Right lobe of liver (tissue), 6 donors: ENCODE measurements at places on chromosomes 1 and 21. TPM values are rescaled to one million over a fixed set of nuclear protein-coding genes. Genes with fewer than 3 reads are reported as not detected.

Gene FAM3B
- 0.95 TPM for total RNA-seq

Gene FAM167B
- total RNA-seq, result 2.1 TPM

Gene BMP8B
- 0.04 TPM for total RNA-seq

Gene CSTB
- total RNA-seq, result 23.4 TPM

Gene CLDN17
- total RNA-seq, result not detected

Gene MCOLN2
- total RNA-seq, result 0.09 TPM

Gene KANK4
- 0.18 TPM for total RNA-seq

- DNase-seq, result peak; percentile 43
- H3K4me3 ChIP-seq, result no peak overlapping the region
- no peaks in the 10 kb centered on the region for H3K4me1 ChIP-seq
- no peaks in the 10 kb centered on the region for H3K36me3 ChIP-seq
- no peaks in the 10 kb centered on the region for H3K27me3 ChIP-seq
- no peak overlapping the region for H3K27ac ChIP-seq
Observed at GRCh38 chr1:10904396-10905358, 107.8 kb upstream of the TARDBP start.

GRCh38 chr1:46554236-46554596 is 2.8 kb upstream of the KNCN start:
- no peaks in the 10 kb centered on the region for H3K36me3 ChIP-seq
- H3K4me1 ChIP-seq, result no peaks in the 10 kb centered on the region
- no peak overlapping the region for H3K27ac ChIP-seq

GRCh38 chr1:63794939-63795378 is 21.1 kb downstream of the ROR1 start:
- no peak for DNase-seq
- no peak overlapping the region for H3K4me3 ChIP-seq

- H3K27me3 ChIP-seq, result no peaks in the 10 kb centered on the region
- DNase-seq, result no peak
- H3K36me3 ChIP-seq, result no peaks in the 10 kb centered on the region
- H3K4me3 ChIP-seq, result no peak overlapping the region
- H3K4me1 ChIP-seq, result no peaks in the 10 kb centered on the region
Observed at GRCh38 chr1:156390469-156391365, 21.7 kb downstream of the RHBG start.

GRCh38 chr1:233689017-233689747 is 75.3 kb downstream of the KCNK1 start:
- H3K4me3 ChIP-seq, result no peak overlapping the region
- H3K27me3 ChIP-seq, result no peaks in the 10 kb centered on the region
- no peak overlapping the region for H3K27ac ChIP-seq
- peaks cover 12% of the 10 kb centered on the region for H3K4me1 ChIP-seq
- H3K36me3 ChIP-seq, result no peaks in the 10 kb centered on the region

DNA sequence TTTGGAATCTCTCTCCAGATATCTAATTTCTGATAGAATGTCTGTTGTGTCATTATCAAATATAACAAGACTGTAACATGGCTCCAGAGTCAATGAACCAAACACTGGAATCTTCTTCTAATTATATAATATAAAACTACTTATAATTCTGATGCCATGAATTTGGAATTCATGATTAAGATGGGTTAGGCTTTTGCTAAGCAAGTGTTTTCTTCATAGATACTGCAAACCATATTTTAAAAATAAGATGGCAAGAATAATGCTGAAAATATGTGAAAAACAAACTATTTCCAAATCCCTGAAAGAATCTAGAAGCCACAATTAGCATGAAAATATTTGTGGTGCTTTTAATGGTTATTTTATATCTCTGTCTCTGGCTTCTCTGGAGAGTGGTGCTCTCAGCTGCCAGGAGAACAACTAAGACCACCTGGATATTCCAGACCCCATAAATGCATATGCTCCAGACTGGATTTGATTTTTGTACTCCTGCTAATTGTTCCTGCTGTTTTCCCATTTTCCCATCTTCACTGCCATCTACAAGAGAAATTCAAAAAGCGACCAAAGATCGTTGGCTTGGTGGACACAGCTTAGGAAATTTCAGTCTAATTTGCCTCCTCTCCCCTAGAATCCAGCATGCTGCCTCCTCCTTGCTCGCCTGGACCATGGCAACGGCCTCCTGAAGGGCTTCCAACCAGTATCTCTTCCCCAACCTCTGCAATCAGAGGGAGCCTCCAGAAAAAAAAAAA is 418.9 kb downstream of the SETD4 start:
- no peaks in the 10 kb centered on the region for H3K27me3 ChIP-seq
- no peaks in the 10 kb centered on the region for H3K4me1 ChIP-seq
- no peak overlapping the region for H3K27ac ChIP-seq
- no peak for DNase-seq

DNA sequence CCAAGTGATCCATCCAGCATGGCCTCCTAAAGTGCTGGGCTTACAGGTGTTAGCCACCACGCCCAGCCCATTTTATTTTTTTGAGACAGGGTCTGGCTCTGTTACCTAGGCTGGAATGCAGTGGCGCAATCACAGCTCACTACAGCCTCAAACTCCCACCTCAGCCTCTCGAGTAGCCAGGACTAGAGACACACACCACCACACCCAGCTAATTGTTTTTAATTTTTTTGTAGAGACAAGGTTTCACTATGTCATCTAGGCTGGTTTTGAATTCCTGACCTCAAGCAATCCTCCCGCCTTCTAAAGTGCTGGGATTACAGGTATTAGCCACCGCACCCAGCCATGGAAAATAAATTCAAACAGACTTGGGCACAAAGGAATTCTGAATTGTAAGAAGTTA is 31.9 kb downstream of the PUM1 start:
- no peak overlapping the region for H3K4me3 ChIP-seq
- no peaks in the 10 kb centered on the region for H3K27me3 ChIP-seq
- H3K4me1 ChIP-seq, result peaks cover 11% of the 10 kb centered on the region
- no peak for DNase-seq
- no peak overlapping the region for H3K27ac ChIP-seq

GRCh38 chr1:167423684-167424619 is 94.4 kb downstream of the CD247 start:
- H3K27ac ChIP-seq, result no peak overlapping the region
- no peak for DNase-seq
- no peaks in the 10 kb centered on the region for H3K4me1 ChIP-seq
- H3K4me3 ChIP-seq, result no peak overlapping the region

DNA sequence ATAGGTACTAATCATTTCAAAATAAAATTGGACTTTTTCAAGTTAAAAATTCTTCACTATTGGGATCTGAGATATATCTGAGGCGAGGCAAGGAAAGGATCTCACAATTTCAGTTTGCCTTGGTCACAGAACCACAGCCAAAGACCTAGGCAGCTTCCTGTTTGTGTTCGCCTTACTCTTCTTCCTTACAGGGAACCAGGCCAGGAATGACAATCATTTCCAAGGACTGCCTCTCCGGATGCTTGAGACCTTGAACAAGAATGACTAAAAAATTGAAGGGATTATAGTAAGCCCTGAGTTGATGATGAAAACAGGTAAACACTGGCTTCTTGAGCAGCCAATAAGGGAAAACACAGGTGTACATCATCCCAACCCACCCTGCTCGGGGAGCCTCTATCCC is 35.2 kb upstream of the SERBP1 start:
- no peaks in the 10 kb centered on the region for H3K27me3 ChIP-seq
- H3K4me3 ChIP-seq, result no peak overlapping the region
- no peak for DNase-seq
- no peaks in the 10 kb centered on the region for H3K36me3 ChIP-seq

DNA sequence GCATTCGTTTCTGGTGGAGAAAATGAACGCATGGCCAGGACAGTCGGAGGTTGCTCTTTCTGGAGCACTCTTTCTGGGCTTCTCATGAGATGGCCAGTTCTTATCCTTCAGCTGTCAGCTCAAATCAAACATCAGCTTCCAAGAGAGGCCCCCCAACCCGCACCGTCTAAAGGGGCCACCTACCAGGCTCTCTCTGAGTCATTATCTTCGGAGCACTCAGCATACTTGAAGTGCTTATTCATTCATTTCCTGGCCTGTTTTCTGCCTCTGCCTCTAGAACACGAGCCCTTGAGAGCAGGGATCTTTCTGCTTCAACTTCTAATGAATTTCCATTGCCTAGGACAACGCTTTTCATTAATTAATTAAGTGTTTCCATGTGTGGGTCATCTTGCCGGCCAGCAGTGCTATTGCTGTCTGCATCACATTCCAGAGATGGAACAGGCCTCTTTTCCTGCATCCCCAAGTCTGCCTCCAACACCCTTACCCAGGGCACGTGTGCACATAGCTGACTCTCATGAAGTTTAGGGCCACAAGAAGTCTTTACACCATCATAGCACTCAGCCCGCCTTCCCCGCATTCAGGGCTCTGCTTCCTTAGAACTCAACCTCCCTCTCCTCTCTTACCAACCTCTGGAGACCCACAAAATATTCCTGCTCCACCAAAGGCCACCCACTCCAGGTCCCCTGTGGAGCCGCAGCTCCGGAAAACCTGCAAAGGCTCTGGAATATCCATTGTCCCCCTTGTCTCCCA is 52.1 kb upstream of the LAPTM5 start:
- H3K4me1 ChIP-seq, result no peaks in the 10 kb centered on the region
- H3K27me3 ChIP-seq, result no peaks in the 10 kb centered on the region
- DNase-seq, result no peak
- H3K27ac ChIP-seq, result no peak overlapping the region
- H3K36me3 ChIP-seq, result no peaks in the 10 kb centered on the region
- H3K4me3 ChIP-seq, result no peak overlapping the region
